Epithelial cell of esophagus (primary cell): ENCODE measurements at places on chromosomes 16 and 17.

GRCh38 chr16:78816499-78817195 is 717.2 kb downstream of the WWOX start:
- DNase-seq: peak; percentile 0

DNA sequence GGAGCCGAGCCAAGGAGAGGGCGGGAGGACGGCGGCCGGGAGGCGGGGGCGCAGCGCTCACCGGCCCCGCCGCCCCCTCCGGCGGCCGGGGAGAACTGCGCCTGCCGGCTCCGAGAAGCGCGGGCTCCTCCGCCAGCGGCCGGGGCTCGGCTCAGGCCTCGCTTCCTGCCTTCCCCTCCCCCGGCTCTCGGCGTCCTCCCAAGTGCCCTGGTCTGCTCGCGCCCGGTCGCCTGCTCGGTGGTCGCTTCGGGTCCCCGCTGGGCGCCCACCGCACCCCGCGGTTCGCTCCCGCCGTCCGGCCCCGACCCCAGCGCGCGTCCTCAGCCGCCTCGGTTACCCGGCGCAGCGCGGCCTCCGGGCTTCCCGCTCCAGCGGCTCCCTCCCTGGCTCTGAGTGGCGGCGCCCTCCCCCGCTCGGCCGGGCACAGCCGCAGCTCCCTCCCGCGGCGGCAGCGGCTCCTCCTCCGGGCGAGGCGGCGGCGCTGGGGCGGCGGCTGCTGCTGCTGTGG is 313 bp downstream of the UBTF start:
- DNase-seq: peak; percentile 75

GRCh38 chr17:77924757-77925336 is 33.7 kb upstream of the TNRC6C start:
- DNase-seq: no peak

DNA sequence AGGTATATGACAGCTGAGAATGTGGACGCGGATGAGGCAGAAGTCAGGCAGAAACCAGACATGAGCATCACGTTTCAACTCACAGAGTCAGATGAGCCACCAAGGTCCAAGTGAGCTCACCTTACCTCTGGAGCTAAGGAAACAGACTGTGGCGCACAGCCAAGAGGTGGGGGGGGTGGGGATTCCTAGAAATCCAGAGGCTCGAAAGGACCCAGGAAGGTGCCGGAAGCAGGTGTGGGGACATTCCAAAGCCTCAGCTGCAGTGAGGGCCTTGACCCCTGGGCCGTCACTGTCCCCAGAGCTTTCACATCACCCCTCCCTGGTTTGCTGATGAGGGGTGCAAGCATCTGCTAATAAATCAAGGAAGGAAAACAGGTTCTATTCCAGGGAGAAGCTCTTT is 29.3 kb upstream of the RCVRN start:
- DNase-seq: no peak

DNA sequence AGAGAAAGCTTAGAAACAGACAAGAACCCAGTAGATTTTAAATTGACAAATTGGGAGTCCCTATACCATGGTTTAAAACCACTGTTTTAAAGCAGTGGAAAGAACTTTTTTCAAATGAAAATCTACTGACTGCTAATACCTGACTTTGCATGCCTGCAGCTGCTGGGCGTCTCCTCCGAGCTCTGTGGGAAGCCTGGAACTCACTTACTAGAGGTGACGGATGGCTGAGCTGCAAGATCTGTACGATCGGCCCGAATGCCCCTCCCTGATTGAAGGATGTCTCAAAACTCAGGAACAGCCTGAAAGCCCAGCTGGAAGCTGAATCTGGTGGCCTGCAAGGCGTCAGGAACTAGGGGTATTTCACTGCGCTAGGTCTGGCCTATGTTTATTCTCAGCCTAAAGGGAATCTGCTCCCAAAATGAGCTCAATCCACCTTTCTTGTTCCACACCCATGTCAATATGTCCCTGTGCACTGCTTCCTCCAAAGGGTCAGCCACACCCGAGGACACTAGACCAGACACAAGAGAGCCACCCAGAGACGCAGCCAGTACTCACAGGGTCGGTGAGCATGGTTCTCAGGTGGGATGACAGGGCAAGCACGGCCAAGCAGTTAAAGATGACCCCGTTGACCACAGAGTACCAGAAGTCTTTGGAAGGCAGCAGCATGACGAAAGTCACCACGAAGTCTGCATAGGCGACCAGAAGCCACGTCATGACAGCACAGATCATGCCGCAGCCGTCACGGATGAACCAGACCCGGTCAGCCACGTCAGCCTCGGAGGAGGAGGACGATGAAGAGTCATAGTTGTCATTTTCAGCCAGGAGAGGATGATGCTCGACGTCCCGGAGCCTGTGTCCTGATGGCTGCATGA is 21.4 kb downstream of the ZDHHC7 start:
- DNase-seq: no peak

DNA sequence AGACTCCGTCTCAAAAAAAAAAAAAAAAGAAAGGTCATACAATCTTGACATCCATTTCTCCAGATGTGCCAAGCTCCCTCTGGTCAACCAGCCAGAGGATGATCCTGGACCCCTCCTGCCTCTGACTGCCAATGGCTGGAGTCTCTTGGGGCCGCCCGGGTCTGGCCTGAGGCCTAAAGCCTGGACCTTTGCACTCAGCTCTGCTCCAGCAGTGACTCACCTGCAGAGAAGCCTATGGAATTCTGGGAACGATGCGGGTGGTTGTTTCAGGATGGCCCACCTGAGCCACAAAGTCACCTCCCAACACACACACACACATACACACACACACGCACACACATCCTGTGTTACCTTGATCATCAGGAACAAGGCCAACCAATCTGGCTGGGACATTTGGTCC is 64.0 kb upstream of the DNAH17 start:
- no peak for DNase-seq

DNA sequence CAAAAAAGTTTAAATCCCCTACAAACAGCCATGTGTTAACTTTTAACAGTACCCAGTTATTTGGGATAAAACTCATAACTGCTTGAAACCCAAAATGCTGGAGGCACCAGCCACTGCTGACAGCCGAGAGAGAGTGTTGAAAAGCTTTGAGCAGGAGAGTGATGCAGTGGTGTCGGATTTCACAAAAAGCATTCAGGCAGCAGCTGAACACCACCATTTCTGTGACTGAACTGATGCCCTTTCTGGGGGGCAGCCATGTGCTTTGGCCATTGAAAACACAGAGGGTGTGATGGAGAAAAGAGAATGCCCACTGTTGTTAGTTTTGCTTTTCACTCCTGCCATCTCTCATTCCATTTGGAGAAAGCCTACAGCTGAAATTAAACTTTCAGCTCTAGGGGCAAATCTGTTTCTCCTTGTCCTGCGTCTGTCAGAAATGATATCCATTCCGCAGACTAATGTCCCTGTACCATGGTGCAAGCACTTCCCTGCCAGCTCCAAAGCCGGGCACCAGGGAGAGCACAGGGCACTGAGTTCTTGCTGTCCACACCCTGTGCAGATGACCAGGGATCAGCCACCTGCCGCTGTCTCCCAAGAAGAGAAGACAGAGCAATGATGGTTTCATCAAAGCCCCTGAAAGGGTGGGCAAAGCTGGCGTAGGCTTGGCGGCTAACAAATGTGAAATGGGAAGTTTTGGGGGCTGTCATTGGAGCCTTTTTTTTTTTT is 16.6 kb upstream of the MLYCD start:
- DNase-seq: no peak

DNA sequence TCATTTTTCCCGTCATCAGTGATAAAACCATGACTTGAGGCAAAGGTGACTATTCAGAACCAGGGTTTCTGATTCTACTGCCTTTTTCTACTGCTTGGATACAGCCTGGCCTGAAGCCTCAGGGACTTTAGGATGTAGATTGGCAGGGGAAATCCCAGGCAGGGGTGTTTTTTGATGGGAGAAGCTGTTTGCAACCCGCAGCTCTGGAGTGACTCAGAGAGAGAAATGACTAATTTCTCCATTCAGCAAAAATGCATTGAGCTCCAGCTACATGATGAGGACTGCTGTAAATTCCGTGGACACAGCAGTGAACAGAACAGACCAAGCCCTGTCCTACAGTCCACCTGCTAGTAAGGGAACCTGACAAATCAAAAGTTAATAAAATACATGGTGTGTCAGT is 560.6 kb downstream of the CDH13 start:
- DNase-seq: peak; percentile 93

DNA sequence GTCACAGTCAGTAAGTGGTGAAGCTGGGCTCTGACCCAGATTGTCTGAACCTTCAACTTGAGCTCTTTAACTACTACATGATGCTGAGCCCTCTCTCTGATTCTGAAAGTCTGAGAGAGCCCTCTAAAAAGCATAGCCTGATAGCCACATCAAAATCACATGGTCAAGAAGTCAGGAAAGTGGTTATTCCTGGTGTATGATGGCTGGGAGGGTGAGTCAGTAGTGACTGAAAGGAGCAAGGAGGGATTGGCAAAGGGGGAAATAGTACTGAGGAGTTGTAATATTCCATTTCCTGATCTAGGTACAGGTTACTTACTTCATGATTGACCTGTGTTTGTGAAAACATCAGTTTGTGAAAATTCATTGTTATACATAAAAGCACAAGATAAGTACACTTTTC is 89.1 kb downstream of the SSH2 start:
- DNase-seq: peak; percentile 65

GRCh38 chr17:11950771-11951519 is 46.3 kb downstream of the ZNF18 start:
- peak; percentile 23 for DNase-seq

GRCh38 chr16:18979936-18980335 is 3.8 kb upstream of the TMC7 start:
- DNase-seq: no peak

- no peak for DNase-seq
These were observed 9.5 kb upstream of the RAPGEFL1 start for GRCh38 chr17:40167685-40168261.

DNA sequence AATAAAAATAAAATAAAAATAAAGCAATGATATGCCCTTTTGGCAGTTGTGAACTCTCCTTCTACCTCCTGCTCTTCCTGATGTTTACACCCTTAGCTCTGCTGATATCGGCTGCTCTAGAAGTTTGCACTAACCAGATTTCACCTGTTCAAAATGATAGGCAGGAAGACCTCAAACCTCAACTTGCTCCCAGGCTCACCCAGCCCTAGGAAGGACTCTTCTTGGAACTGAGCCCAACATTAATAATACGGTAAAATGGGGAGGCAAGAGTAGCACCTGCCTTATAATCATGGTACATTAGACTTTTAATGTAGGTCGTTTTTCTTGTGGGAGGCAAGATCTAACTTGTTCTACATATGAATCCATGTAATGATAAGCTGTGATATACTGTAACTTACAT is 61.2 kb upstream of the MED13 start:
- no peak for DNase-seq

GRCh38 chr16:77969861-77970260 is 52.5 kb upstream of the CLEC3A start:
- DNase-seq: no peak

DNA sequence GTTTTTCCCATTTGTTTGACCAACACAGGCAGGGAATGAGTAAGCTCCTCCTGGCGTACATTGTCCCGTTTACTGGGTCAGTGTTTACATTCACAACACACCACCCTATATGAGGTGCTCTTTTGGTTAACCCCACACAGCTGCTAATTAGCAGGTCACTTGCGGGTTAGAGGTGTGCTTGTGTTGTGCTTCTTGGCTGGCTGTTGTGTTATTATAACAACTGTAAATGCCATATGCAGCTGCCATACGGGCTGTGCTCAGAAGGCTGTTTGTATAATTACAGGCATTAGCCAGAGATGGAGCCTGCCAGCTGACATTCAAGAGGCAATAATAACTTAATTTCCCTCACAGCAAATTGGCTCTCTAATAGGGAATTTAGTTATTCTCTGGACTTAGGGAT is 205.1 kb upstream of the ELAC2 start:
- no peak for DNase-seq
